Activated naive CD8-positive, alpha-beta T cell treated with anti-CD3 and anti-CD28 coated beads, Interleukin-2, amount 50 U/mL, for 24 hours (primary cell): ENCODE measurements at places on chromosomes 2 and 18.

- DNase-seq, result peak; percentile 69
Measured at GRCh38 chr18:24176727-24177416, 38.0 kb downstream of the CABYR start.

DNA sequence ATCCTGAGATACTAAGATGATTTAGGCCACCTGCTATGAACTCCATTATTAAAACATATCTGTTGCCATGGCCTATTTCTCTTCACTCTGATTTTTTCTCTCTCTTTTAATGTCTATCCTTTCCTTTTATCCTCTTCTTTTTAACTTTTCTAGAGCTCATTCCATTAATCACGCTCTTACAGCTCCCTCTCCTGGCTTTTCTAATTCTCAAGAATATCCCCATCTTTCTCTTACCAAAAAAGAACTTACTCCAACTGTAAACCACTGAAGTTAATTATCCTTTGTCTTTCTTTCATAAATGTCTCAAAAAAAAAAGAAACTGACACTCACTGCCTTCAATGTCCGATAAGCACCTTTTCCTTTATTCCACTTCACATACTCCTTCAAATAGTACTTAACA lies 7.9 kb downstream of the PPP3R1 start:
- DNase-seq, result no peak

GRCh38 chr2:224576088-224576715 lies 9.0 kb downstream of the CUL3 start:
- DNase-seq, result no peak

DNA sequence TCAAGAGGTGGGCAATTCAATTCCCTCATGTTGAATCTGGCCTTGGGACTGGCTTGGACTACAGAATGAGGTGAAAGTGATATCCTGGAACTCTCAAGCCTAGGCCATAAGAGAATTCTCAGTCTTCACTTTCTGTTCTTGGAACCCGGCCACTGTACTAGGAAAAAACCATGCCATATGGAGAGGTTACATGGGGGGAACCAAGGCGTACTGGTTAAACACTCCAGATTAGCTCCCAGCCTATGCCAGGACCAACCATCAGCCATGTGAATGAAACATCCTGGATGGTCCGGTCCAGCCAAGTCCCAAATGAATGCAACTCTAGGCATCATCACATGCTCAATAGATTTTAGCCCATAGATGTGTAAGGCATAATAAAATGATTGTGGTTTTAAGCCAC lies 56.4 kb downstream of the ZNF385B start:
- DNase-seq, result no peak

DNA sequence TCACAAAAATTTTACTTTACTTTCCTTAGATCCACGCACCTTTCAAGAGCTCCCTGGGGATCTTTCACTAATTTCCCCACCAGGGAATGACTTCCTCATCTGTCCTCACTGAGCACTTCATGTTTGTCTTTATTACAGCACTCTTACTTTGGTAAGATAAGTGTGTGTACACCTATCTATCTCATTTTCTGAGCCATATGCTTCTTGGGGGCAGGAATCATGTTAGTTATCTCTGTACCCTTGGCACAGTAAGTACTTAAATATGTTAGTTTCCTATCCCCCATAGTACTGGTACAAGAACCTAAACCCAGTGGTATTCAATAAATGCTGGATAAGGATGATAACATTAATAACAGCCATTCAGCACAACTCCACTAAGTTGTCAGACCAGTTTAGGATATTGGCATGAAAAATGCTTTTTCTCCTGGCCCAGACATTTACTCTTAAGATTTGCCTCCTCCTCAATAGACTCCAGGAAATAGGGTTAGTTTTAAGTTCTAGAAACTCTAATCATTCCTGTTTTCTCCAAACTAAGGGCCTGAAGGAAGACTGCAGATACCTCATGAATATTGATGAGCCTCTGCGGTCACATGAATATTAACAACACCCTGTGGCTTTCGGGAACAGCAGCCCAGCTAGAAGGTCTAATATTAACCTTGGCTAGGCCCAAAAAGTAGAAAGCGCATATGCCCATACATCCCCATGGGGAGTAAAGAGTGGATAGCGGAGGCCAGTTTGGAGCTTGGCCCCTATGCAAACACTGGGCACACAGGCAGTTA lies 38.2 kb downstream of the NHEJ1 start:
- no peak for DNase-seq

- peak; percentile 62 for DNase-seq
Measured at GRCh38 chr2:224038049-224038829, 847 bp downstream of the SERPINE2 start.

GRCh38 chr2:38603402-38604290 lies 918 bp upstream of the HNRNPLL start:
- peak; percentile 86 for DNase-seq
